Transverse colon (tissue), 4 donors: ENCODE measurements at places on chromosomes 1 and 21.
A peak's percentile ranks its signal among the peaks of the same experiment; 100 is the strongest.

DNA sequence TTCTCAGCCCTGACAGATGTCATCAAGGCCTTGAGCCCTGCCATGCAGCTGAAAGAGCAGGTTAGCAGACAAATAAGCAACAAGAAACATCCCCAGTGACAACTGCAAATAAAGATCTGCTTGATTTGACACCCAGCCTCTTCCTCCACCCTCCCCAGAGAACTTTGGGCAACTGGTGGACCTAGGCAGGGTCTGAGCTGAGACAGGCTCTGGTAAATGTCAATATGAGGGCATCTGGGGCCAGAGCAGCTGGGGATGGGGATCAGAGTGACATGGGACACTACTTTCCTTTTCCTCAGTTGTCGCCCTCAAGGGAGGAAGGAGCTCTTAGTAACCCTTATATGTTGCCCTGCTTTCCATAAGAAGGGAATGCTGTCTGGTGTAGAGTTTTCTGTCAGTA, 544.1 kb downstream of the NEGR1 start:
- DNase-seq: no peak

DNA sequence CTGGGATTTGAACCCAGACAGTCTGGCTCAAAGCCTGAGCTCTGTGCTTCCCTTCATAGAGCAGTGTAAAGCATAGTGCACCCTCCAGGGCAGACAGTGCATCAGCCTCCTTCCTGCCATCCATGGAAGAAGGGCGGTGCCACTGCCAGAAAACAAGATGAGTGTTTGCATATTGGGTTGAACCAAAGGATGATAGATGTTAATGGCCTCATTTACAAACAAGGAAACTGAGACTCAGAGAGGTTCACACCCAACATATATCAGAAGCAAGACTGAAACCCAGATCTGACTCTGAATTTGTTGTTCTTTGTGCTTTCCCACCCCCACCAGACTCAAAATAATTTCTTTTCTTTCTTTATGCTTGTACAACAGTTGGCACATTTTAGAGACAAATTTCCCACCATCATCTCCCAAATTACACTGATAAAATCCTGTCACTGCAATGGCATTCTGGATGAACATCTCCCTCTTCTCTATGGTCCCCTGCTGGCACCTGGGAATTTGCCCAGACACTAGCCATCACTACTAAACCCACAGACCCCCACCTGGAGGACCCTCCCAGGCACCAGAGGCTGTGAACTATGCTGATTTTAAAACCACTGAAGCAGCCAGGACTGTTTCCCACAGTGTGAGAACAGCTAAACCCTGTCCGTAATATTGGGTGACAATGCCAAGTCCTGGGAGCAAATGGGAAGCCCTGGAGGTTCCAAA, 45.4 kb upstream of the MPZL1 start:
- DNase-seq: no peak

- no peak for DNase-seq
These were observed 66.5 kb downstream of the KIRREL1 start for GRCh38 chr1:158059984-158060383.

GRCh38 chr1:167229719-167230385, 9.2 kb downstream of the POU2F1 start:
- DNase-seq: no peak

- DNase-seq: no peak
These were observed 167.3 kb downstream of the FASLG start for GRCh38 chr1:172826096-172826741.

GRCh38 chr1:12173631-12174121, 6.9 kb downstream of the TNFRSF1B start:
- peak; percentile 82 for DNase-seq

DNA sequence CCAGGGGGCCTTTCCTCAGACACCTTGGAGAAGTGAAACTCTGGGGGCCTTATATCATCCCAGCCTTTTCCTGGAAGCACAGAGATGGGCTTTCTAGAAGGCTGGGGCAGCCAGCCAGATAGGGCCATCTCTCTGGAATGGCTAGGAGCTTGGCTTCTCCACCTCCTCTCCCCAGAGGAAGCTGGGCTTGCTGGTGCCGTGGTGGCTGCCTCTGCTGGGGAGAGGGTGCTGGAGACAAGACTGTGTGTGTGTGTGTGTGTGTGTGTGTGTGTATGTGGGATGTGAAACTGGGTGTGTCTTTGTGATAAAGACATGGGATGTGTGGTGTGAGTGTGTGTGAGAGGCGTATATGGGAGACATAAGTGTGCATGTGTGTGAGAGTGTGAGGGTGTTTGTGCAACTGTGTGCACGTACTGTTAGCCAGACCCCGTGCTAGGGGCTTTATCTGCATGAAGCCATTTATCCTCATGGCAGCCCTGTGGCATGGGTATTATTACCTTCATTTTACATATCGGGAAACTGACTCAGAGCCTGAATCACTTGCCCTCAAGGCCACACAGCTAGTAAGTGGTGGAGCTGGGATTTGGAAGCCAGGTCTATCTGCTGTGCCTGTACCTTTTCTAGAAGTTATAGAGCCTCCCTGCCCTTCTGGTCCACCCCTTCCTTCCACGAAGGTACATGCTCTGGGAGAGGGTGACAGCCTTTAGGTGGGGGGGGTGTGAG, 44.2 kb downstream of the PTPRU start:
- DNase-seq: no peak

DNA sequence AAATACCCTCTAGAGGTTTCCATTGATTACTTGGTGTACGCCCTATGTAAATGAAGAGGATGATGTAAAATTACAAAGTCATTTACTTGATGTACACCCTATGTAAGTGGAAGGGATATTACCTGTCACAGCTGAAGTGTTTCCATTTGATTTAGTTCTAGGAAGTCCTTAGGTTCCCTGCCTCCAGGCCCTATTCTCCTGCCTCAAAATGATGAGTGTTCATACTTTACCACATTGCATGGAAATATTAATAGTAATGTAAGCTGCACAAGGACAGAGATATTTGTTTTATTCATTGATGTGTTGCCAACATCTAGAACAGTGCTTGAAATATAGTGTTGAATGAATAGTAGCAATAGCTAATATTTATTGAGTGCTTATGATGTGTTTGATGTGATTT, 9.5 kb upstream of the AK4 start:
- no peak for DNase-seq

DNA sequence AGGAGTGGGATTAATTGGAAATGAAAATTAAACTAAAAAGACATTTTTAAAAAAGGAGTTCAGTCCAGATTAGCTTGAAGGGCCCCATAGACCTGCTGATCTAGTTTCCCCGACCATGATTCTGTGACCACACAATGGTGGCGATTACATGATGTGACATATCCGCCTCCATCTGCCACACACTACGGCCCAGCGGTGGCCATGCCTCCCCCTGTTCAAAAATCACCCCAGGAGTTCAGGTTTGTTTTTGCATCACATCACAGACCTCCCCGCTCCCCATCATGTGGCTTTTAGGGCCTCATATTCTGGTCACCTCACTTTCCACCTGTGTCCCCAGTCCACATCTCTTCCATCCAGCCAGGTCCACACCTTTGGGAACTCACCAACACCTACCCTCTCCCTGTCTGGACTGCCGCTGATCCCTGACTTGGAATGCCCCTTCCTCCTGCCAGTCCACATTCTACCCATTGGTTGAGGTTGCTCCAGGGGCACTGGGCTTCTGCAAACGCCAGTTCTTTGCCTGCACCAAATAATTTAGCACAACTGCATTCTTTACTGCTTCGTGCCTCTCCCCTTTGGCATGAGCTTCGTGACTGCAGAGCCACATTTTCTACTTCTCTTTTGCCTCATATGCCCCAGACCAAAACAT, 38.9 kb downstream of the CD247 start:
- DNase-seq: no peak

- DNase-seq: no peak
These were observed 85.6 kb downstream of the TMEM53 start for GRCh38 chr1:44588551-44589210.

DNA sequence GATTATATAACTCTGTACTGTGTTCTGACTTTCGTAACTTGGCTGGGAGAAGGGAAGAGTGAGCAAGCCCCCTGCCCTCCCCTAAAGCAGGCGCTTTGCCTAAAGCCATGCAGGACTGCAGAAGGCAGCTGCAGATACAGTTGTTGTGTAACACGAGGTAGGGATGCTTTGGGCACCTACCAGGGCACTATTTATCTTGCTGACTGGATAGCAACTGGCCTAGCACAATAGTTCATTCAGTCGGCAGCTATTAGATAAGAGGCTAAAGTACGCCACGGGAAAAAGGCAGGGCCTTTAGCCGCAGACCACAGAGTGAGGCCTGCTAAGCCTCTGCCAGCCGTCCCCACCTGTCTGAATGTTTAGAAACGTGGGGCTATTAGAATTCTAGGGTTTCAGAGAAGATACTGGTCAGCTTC, 80.9 kb downstream of the TTC3 start:
- peak; percentile 58 for DNase-seq

- DNase-seq: no peak
These were observed 7.2 kb downstream of the TRAPPC3 start for GRCh38 chr1:36142121-36142520.

DNA sequence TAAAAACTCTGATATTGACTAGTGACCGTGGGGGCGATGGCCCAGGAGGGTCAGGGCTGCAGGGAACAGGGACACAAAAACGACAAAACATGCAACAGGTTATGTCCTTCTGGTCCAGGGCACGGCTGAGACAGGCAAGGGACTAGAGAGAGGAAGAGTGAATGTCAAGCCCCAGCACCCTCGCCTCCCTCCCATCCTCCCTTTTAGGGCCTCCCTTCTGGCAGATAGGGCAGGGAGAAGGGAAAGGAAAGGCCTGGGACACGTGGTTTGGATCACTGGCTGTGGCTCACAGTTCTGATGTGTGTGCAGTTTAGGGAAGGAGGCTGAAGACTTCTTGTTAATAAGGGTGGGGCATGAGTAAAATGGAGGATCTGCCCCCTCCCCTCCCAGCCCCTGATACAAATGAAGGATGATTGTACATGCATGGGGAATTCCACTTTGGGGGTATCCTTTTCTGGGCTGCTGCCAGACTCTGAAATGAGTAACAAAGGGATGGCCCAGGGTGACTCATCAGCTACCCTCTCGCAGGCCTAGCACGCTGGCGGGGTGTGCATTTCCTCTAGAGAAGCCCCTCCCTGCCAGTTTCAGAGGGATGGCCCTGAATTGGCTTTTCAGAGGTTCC, 14.2 kb downstream of the CAPN2 start:
- DNase-seq: peak; percentile 61

DNA sequence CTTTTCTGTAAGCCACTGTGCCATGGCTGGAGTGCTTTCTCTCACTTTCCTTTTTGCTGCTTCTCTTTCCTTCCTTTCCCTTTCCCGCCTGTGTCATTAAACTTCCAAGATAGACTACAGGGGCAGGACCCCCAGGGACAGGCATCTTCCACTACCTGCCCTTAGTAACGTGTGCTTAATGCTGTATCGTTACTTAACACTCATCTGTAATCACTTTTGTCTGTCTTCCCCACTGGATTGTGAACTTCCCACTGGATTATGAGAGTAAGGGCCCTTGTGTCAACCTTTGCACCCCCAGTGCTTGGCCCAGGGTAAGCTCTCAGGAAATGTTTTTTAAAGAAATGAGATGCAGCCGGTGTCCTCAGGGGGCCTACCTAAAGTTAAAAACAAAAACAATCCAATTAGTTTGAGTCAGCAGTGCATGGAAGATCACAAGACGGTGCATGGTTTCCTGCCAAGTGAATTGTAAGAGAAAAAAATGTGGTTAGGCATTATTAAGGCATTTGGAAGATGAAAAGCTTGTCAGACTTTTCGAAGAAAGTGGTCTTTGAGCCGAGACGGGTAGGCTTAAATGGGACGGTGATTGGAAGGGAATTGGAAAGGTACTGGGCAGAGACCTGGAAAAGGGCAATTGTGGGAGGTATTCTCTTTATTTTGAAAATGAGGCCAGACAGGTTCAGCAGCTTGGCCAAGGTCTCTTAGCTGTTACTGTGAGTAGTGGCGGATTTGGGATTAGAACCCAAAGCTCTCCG, 958 bp downstream of the LYPLAL1 start:
- peak; percentile 10 for DNase-seq

GRCh38 chr1:7581754-7582459, 189.2 kb upstream of the VAMP3 start:
- DNase-seq: no peak

GRCh38 chr1:47181955-47182675, 7.7 kb downstream of the PDZK1IP1 start:
- no peak for DNase-seq

DNA sequence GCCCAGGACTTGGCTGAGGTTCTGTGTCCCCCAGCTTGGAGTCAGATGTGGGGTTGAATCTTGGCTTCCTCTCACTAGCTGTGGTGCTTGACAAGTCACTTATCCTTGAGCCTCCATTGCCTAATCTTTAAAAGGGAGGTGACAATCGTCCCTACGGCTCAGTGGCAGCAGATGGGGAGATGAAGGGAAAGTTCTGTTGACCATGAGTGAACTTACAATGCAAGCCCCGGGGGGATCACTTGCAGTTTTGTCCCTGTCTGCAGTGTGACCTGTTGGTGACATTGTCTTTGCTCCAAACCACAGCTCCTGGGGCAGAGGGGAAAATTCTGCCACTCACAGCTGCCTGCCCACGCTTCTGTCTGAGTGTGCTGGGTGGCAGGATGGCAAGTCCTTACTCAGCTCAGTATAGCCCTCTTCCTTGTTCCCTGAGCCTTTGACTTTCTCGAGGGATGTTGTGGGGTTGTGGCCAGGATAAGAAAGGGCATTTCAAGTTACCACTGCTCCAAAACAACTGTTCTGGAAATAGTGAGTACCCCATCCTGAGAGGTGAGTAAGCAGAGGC, 1.7 kb downstream of the PCSK9 start:
- no peak for DNase-seq

DNA sequence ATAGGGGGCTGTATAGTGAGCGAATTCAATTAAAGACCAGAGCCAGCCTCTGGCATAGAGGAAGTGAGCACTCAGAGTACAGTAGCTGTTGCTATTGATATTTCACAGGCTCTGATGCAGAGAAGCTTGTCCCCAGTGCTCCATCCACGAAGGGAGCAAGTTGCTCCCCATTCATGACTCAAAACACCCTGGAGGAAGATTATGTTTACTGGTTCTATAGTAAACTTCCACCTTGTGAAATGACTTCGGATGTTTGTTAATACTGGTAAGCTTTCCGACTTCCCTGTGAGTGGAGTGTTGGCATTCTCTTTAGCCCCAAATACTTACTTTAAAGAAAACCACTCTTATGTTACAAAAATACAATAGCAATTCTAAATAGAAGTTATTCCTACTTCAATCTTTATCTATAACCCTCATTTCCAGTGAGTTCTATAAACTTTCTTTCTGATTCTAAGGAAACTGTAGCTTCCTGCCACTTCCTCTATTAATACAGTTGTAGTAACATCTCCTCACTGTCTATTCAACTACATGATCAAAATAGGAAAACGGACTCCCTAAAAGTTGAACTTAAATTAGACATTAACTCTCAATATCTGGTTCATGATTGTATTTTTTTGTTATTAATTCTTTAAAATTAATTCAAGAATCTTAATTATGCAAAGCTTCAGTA, 46.4 kb downstream of the ZNF281 start:
- DNase-seq: no peak

- DNase-seq: no peak
These were observed 190.6 kb upstream of the SAMSN1 start for GRCh38 chr21:14736672-14737071.

- no peak for DNase-seq
These were observed 267.9 kb downstream of the HHAT start for GRCh38 chr1:210596641-210597040.
